ENCODE measurements at places on chromosomes 7 and 10. TPM values are rescaled to one million over a fixed set of nuclear protein-coding genes. Genes with fewer than 3 reads are reported as not detected.

Gene TMEM176B
- 0.61 TPM for total RNA-seq

- no peak for DNase-seq
Measured at GRCh38 chr7:12731214-12731656, 43.8 kb downstream of the ARL4A start.

Gene CACNB2
- not detected for total RNA-seq

GRCh38 chr7:20475756-20476155 is 139.7 kb upstream of the ABCB5 start:
- no peak for DNase-seq

GRCh38 chr10:117710181-117710798 is 167.7 kb downstream of the EMX2 start:
- no peak for DNase-seq

Measured in activated naive CD8-positive, alpha-beta T cell treated with anti-CD3 and anti-CD28 coated beads, Interleukin-2, amount 10 ng/mL, durations not matched to agents 7 days and 5 days (primary cell).